ENCODE measurements at places on chromosomes 7 and 10. TPM values are rescaled to one million over a fixed set of nuclear protein-coding genes. Genes with fewer than 3 reads are reported as not detected.

MOGAT3 gene
- not detected for total RNA-seq

GRCh38 chr10:64369885-64370773 lies 848.9 kb downstream of the REEP3 start:
- no peak for DNase-seq

CPA1 gene
- total RNA-seq = 26,456 TPM

DNA sequence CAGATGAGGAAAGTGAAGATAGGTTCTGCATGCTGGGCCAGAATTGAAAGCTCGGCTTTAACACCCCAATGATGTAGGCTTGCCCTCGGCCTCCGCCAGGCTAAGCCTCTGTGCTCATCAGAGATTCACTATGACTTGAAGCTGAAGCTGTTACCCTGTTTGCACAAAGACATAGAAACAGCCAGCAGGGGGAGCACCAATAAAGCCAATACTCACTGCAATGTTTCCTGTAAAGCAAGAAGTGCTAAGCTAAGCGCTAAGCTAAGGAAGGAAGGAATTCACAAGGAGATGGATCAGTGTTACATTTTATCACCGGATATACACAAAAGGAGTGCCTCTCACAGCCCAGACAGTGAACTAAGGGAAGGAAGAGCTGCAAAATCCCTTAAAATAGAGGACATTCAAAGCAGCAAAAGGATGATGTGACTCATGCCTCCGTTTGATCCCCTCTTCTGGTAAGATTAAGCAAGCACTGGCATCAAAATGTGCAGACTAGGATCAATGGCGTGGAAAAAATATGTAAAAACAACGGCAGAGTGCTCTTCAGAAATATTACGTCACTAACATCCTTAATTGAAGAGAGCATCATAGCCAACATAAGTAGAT lies 153.8 kb downstream of the COBL start:
- DNase-seq = peak; percentile 85

DNA sequence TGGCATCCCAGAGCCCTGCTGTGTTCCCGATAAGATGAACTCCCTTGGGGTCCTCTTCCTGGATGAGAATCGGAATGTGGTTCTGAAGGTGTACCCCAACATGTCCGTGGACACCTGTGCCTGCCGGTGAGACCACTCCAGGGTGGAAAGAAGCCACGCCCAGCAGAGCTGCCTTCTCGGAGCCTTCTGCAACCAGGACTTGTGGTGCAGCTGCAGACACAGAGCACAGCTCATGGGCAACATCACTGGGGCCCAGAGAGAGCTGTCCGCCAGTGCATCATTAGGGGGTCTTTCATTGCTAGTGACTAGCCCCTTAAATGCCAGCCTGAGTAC lies 9.6 kb upstream of the GDF2 start:
- no peak for DNase-seq

DNA sequence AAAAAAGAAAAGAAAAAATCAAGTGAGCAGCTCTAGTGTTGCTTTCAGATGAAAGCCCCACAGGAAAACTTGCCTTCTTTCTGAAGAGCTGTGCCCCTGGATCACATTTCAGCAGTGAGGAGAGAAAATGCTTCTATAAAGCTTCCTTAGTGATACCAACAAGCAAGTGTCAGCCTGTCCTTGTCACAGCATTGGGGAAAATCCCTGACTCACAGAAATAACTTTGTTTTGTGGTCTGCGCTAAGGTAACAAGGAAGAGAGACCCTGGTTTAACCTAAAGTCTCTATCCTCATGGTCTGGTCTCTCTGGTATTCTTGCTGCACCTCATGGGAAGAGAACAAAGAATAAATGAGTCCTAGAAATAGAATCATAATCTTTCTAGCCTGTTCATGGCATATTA lies 885.2 kb upstream of the SORCS1 start:
- DNase-seq = no peak

DNA sequence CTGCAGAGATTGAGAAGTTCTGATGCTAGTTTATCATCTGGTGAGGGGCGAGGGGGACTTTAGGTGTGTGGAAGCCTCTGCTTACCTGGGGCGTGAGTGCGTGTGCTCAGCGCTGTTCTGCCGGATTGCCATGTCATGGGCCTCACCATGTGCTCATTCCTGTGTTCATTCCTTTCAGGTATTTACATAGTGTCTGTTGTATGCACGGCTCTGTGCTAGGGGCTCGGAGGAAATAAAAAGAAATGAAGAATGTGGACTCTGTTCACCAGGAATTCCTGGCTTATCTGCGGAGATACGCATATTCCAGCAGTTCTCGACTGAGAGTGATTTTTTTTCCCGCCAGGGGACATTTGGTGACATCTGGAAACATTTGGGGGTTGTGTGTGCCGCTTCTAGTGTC lies 152.0 kb downstream of the CAMK1D start:
- DNase-seq = peak; percentile 41

DNA sequence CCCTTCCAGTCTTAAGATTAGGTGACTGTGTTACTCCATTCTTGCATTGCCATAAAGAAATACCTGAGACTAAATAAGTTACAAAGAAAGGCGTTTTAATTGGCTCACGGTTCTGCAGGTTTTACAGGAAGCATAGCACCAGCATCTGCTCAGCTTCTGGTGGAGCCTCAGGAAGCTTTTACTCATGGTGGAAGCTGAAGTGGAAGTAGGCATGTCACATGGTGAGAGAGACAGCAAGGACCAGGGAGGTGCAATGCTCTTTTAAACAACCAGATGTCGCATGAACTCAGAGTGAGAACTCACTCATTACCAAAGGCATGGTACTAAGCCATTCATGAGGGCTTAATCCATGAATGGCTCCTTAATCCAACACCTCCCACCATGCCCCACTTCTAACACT lies 34.0 kb upstream of the TMEM273 start:
- DNase-seq = no peak

- peak; percentile 89 for DNase-seq
Measured at GRCh38 chr7:7895754-7896153, 72.8 kb upstream of the GLCCI1 start.

DNA sequence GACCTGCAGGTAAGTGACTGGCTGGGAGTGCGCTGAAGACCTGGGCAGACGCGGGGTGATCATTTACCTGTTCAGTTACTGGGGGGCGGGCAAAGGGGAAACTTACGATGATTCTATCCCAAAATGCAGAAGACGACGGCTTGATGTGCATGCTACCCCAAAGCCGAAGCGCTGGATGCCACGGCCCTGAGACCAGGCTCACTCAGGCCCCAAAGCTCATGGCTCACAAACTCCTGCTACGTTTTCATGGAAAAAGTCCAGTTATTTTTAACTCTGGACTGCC lies 200.6 kb downstream of the DIP2C start:
- DNase-seq = no peak

DNA sequence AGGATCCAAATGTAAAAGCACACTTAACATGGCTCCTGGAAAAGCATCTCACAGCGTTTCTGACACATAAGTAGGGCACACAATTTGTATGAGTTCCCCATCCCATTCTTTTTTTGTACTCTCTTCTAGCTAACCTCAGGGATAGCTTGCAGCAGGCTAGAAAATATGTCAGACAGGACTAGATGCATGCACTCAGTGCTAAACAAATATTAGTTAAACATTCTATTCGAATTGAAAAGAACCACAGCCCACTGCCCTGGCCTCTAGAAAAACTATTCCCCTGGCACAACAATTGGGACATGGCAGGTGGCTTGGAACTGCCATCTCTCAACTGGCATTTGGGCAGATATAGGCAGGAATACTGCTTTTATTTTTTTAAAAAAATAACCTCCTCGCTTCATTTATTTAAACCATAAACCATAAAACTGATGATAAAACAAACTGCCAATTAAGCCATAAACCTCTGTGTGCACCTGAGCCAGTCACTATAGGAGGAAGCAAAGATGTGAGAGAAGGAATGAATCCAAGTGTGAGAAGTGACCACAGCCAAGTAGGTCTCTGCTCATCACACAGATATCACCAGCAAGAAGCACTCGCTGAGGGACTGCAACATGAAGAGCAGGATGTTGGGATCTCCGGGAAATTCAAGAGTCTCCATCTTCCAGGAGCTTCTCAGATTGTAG lies 394.1 kb downstream of the NEBL start:
- no peak for DNase-seq

MBL2 gene
- not detected for total RNA-seq

- no peak for DNase-seq
Measured at GRCh38 chr10:127854769-127855590, 37.8 kb downstream of the CLRN3 start.

DNA sequence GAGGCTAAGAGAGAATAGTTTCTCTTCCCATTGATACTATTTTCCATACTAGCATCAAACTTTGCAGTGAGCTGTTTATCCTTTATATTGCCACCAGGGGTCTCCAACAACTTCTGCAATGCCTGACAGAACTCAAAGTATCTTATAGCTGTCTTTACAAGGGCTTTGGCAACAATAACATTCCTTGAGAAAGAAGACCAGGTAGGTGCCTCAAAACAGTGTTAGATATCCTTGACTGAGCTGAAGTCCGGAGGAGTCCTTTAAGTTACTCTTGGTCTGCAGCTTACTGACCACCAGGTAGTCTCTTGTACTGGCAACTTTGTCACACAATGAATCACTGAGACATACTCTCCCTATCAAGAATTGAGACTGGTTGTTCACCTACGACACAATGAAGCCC lies 30.0 kb upstream of the TES start:
- peak; percentile 31 for DNase-seq

PRPS1L1 gene
- not detected for total RNA-seq

- no peak for DNase-seq
Measured at GRCh38 chr7:68440866-68441265, 1157.4 kb upstream of the AUTS2 start.

NEUROD6 gene
- total RNA-seq = not detected

GRCh38 chr10:47189802-47190201 lies 110.2 kb upstream of the GDF10 start:
- no peak for DNase-seq

DNA sequence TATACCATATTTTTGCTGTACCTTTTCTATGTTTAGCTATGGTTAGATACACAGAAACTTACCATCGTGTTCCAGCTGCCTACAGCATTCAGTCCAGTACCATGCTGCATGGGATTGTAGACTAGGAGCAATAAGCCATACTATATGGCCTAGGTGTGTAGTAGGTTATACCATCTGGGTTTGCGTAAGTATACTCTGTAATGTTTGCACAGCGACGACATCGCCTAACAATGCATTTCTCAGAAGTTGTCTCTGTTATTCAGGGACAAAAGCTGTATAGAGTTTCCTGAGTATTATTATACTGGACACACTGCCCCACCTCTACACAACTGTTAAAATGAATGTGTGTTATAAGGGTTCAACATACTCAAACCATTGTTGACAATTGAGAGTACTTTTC lies 93.8 kb upstream of the MKI67 start:
- DNase-seq = no peak

PITX3 gene
- total RNA-seq = not detected

RARRES2 gene
- total RNA-seq = 400 TPM

PIK3CG gene
- total RNA-seq = 0.66 TPM

IFIT1B gene
- not detected for total RNA-seq

DNA sequence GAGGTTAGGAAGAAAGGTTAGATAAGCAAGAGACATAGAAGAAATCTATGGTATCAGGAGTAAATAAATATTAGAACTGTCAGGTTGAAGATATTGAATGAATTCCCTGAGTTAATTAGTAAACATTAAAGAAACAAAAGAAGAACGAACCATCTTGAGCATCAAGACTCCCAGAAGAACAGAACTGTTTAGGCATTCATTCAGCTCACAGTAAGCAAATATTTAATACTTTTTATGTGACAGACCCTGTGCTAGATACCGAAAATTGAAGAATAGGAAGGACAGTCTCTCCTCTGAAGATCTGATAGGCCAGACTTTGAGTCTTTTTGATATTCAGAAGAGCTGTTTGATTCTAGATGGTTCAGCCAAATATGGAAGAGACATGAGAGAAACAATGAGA lies 731.5 kb downstream of the XPNPEP1 start:
- DNase-seq = no peak

TMEM236 gene
- total RNA-seq = 0.66 TPM

- no peak for DNase-seq
Measured at GRCh38 chr10:48520594-48520993, 84.3 kb downstream of the ARHGAP22 start.

DNA sequence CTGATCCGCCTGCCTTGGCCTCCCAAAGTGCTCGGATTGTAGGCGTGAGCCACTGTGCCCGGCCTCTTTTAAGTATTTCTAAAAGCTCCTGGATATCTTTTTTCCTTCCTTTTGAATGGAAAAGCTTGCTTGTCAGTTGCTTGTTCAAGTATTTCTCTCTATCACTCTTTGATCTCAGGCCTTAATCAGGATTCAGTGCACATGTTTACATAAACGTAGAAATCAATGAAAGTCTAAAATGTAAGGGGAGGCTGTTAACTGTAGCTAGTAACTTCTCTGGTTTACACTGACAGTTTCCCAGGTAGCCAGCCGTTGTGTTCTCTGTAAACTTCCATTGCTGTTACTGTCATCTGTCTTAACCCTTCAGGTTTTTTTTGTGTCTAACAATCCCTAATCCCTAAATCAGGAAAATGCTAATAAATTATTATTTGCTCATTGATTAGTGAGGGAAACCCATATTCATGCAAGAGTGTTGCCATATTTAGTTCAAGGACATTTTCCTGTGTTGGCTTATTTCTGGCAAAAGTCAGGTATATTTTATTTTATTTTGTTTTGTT lies 1.5 kb upstream of the PRPF18 start:
- DNase-seq = no peak

GRCh38 chr10:97063983-97064837 lies 121.5 kb downstream of the SLIT1 start:
- DNase-seq = no peak

GRCh38 chr10:79241990-79242619 lies 105.2 kb upstream of the PPIF start:
- peak; percentile 56 for DNase-seq

SP8 gene
- not detected for total RNA-seq

GRCh38 chr7:98228801-98229200 lies 17.6 kb downstream of the BHLHA15 start:
- DNase-seq = peak; percentile 93

DNA sequence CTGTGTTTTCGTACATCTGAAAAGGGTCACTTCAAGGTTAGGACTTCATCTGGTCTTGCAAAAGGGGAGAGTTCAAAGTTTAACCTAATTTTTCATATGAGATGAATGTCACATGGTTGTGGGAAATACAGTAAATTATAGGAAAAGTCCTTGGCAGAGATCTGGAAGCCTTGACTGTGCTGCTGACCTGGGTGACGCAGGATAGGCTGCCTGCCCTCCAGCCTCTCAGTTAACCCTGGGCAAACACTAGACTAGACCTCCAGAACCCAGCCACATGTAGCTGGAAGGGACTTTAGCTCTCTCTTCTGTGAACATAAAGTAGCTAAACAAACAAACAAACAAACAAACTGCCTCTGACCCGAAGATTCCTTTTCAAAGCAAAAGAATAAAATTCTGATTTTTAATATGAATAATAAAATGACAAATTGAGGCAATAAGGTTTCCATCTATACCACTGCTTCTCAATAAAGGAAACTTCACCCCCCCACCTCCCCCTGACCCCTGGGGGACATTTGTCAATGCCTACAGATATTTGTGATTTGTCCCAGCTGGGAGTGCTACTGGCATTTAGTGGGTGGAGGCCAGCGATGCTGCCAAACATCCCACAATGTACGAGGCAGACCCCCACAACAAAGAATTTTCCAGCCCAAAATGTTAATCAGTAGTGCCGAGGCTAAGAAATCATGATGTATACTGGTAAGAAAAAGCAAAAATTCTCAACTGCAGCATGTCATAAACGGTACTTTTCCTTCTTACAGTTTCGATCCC lies 75.2 kb upstream of the PRR15 start:
- no peak for DNase-seq
